A172 (cell line): ENCODE measurements at places on chromosomes 3 and 15. TPM values are rescaled to one million over a fixed set of nuclear protein-coding genes. Genes with fewer than 3 reads are reported as not detected.

DNA sequence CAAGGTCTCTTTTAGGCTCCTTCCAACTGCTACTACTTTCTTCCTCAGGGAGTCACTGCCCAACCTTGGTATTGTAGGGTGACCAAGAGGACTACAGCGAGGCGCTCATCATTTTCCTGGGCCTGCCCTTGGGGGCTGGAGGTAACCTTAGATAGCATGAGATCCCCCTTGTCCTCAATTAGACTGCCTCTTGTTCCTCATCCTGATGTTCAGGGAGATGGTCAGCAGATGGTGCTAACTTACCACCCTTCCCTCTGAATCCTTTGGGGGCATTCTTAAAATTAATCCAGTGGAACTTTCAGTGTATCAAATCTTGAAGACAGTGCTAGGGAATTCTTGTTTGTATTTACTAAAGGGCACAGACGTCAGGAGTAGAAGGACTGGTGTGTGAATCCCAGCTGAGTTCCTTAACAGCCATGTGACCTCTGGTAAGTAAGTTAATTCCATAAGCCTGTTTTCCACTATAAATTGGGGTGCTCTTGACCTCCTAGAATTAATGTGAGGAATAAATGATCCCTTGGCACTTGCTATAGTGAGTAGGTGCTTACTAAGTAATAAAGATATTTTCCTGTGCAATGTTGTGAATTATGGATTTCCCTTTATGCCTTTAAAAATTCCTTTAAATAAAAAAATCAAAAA lies 4.1 kb upstream of the CLPX start:
- DNase-seq: peak; percentile 46

DNA sequence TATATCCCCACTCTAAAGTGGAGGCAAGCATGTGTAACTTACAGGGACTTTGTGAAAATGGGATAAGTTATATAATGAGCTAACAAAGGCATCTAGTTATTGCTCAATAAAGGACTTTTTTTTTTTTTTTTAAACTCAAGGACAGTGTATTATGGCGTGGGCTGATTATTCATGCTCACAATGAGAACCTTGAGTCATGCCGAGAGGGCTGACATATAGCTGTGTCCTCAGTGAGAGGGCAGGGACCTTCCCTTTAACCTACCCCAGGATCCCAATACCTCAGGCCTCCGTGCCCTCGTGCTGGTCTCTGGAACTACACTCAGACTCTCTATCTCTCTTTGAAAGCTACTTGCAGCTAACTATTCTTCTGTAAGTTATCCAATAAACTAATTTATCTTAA lies 319.9 kb upstream of the ICE2 start:
- no peak for DNase-seq

Gene KCNAB1
- total RNA-seq: 0.26 and 1.6 TPM in 2 replicates

Gene SOX2
- total RNA-seq: 3.4 and 4.3 TPM in 2 replicates

GRCh38 chr15:91927585-91927984 lies 74.1 kb downstream of the SLCO3A1 start:
- DNase-seq: no peak

- DNase-seq: no peak
Observed at GRCh38 chr3:141385406-141386125, 17.3 kb downstream of the ZBTB38 start.

DNA sequence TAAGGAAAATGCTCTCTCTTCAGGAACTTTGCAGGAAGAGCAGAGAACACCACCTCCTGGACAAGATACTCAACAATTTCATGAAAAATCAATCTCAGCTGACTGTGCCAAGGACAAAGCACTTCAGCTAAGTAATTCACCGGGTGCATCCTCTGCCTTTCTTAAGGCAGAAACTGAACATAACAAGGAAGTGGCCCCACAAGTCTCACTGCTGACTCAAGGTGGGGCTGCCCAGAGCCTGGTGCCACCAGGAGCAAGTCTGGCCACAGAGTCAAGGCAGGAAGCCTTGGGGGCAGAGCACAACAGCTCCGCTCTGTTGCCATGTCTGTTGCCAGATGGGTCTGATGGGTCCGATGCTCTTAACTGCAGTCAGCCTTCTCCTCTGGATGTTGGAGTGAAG lies 200.5 kb downstream of the AKAP13 start:
- DNase-seq: no peak

DNA sequence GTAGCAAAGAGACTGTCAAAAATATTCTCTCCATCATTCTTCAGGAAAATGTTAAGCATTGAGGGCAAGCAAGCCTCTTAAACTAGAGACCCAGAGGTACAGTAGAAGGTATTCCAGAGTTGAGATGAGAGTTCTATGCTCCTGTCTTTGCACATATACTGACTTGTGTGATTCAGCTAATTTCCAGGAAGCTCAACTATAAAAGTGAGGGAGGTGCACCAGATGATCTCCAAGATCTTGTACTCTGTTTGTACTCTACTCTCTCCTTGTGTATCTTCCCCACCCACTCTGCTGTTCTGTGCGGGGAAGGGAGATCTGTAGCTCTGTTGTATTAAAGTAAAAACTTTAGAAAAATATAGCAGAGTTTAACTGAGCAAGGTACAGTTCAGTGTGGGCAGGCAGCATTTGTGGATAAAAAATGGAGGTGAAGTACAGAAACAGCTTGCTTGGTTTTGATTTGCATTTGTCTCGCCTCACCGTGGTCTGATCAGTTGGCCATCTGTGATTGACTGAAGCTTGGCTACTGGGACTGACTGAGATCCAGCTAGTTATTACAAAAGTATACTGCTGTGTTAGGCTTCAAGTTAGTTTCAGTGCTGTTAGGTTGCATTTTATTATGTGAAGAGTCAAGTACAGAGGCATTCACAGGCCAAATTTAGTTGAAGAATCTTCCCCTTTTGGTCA lies 463.1 kb upstream of the GOLIM4 start:
- DNase-seq: no peak

GRCh38 chr15:76823890-76824289 lies 81.2 kb downstream of the SCAPER start:
- no peak for DNase-seq

DNA sequence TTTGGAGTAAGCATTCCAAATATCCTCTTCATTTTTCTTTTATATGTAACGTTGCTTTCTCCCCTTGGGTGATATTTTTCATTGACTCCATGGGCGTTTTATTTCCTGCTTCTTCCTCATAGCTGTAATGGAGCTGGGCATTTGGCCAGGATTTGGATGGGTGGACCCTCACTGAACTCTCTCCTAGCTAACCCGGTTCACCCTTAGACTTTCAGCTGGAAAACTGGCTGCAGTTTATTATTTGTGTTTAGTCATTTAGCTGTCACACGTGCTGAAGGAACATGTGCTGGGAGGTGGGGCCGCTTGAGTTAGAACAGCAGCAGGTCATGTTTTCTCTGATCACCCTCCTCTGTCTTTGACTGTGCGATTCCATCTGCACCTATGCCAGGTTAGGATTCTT lies 407.6 kb downstream of the ZIC1 start:
- DNase-seq: peak; percentile 14

GRCh38 chr3:154734468-154734867 lies 304.5 kb upstream of the GPR149 start:
- no peak for DNase-seq

DNA sequence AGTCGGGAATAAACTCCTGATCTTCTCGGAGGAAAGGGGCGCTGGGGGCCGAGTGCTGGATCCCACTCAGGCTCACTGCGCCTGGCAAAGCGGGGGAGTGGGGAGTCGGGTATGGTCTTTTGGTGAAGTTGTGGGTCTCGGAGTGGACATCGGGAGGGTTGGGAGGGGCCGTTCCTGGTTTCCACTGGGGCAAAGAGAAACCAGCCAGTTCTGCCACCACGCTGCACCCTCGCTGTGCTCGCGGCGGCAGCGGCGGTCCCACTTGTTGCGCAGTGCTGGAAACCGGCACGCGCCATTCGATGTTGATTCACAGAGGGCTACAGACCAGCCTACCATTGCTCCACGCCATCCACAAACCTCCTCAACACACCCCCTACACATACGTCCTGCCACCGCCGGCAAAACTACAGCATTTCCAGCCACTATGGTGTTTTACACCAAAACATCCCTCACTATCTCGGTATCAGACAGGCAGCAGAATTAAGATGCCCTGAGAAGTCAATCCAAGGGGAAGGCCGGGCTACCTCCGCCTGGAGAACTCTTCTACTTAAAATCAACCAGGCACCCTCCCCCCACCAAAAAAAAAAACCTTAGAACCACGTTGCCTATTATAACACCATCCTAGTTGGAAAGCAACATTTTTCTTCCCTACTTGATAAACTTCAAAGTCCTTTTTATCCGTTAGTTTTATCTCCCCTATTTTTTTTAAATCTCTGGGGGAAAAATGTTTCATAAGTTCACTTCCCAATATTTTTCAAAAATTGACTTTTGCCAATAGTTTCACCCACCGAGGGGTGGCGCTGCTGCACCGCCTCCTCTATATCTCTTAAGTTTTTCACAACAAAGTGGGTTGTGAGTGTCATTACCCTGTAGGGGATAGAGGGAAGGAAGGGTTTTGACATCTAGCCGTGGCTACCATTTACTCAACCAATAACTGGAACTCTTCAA lies 3.6 kb downstream of the BCL6 start:
- peak; percentile 48 for DNase-seq

DNA sequence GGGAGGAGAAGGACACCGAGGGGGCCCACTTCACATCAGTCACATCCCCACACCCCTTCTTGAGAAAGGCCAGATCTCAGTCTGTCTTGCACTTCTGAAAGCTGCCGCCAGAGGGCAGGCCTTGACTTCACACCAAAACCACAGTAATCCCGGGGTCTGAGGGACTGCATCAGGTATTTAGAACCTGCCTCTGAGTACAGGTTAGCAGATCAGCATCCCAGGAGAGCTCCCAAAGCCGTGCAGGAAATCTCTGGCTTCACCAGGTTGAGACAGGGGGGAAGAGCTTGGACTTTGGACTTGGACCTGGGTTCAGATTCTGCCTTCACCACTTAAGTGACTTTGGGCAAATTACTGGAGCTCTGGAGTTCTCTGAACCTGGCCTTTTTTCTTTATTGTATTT lies 50.3 kb downstream of the LHFPL4 start:
- peak; percentile 67 for DNase-seq

DNA sequence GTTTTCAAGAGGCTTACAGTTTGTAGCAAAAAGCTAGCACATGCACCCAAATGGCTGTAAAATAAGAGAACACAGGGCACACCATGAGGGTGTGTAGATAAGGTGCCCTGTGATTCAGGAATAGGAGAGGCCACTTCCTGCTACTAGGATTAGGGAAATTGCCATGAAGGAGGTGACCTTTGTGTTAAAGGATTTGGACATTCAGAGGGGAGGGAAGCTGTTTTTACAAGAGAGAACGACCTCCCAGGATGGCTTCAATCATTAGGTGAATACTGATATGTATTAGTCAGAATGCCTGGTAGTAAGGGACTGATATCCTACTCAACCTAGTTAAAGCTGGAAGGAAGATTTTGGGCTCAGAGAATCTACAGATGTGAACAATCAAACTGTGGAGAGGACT lies 35.7 kb upstream of the ABHD17C start:
- no peak for DNase-seq

Gene SERPINI2
- total RNA-seq: not detected in 2 replicates

GRCh38 chr15:63287109-63287508 lies 9.7 kb downstream of the APH1B start:
- DNase-seq: no peak

Gene GP9
- not detected in 2 replicates for total RNA-seq

Gene GPR149
- total RNA-seq: not detected in 2 replicates

Gene ZNF662
- total RNA-seq: not detected in 2 replicates

Gene GABRA5
- not detected in 2 replicates for total RNA-seq

DNA sequence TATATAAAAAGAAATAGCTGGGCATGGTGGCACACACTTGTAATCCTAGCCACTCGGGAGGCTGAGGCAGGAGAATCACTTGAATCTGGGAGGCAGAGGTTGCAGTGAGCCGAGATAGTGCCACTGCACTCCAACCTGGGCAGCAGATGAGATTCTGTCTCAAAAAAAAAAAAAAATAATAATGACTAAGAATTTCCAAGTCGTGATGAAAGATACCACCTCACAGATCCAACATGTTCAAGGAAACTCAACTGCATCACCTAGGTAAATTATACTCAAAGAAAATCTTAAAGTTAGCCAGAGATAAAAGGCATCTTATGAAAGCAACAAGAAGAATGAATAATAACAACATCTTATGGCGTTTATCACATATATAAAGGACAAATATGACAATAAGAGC lies 50.1 kb downstream of the DOCK3 start:
- no peak for DNase-seq

DNA sequence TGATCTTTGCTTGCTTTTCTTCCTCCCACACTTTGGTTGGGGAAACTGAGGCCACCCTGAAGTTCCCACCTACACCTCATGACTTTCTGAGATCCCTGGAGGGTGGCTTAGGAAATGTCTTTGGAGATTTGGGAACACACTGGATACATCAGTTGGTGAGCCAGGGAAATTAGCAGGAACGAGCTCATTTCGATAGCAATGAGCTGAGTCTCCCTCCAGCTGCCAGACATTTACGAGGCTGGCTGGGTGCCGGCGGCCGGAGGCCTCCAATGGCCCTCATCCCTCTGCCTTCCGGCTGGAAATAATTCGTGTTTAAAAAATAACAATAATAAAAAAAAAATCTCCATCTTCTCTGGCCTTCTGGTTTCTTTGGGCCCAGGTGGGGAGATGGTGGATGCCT lies 38.8 kb downstream of the SMAD6 start:
- peak; percentile 49 for DNase-seq

GRCh38 chr3:181729341-181729869 lies 17.7 kb downstream of the SOX2 start:
- no peak for DNase-seq

Gene GAP43
- 2.3 and 6.7 TPM in 2 replicates for total RNA-seq

DNA sequence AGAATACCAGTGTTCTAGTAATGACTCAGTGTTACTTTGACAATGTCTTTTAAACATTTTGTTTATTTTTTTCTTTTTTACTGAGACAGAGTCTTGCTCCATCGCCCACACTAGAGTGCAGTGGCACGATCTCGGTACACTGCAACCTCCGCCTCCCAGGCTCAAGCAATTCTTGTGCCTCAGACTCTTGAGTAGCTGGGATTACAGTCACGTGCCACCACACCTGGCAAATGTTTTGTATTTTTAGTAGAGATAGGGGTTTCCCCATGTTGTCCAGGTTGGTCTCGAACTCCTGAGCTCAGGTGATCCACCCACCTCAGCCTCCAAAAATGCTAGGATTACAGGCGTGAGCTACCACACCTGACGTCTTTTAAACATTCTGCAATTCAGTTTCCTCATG lies 15.7 kb downstream of the AQR start:
- DNase-seq: no peak

- DNase-seq: no peak
Observed at GRCh38 chr3:103499132-103499900, 1064.5 kb downstream of the ZPLD1 start.

Gene SPINK8
- not detected in 2 replicates for total RNA-seq

Gene SLC41A3
- 40.9 and 42.3 TPM in 2 replicates for total RNA-seq

- no peak for DNase-seq
Observed at GRCh38 chr3:132325634-132326033, 8.4 kb downstream of the ACP3 start.
